ENCODE measurements at places on chromosomes 5 and 9.

DNA sequence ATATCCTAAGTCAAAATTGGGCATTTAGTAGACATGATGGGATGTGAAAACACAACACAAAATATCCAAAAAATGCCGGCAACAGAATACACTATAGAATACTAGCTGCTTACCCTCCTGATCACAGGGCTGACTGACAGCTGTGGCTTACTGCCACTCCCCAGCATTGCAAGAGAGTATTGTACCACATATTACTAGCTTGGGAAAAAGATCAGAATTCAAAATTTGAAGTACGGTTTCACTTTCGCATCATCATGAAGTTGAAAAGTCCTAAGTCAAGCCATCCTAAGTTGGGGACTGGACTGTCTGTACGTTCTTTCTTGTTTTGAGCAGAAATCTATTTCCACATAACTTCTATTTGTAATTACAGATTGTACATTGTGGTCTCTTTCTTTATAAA lies 851.4 kb downstream of the MAT2B start:
- DNase-seq: no peak

DNA sequence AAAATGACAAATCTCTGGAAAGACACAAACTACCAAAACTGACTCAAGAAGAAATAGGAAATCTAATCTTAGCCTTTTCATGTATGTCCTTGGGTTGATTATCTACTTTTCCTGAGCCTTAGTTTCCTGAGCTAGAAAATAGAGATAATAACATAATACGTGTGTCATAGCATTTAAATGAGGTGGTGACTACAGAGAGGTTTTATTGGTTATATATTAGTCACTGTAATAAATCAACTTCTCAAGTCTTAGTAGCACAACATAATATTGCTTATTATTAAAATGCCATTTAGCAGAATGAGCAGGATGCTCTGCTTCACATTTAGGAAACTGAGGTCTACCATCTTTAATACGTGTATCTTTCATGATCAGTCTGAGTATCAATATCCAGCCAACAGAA lies 7.1 kb upstream of the PJA2 start:
- DNase-seq: no peak

GRCh38 chr9:24572406-24572805 lies 26.7 kb upstream of the IZUMO3 start:
- DNase-seq: no peak

DNA sequence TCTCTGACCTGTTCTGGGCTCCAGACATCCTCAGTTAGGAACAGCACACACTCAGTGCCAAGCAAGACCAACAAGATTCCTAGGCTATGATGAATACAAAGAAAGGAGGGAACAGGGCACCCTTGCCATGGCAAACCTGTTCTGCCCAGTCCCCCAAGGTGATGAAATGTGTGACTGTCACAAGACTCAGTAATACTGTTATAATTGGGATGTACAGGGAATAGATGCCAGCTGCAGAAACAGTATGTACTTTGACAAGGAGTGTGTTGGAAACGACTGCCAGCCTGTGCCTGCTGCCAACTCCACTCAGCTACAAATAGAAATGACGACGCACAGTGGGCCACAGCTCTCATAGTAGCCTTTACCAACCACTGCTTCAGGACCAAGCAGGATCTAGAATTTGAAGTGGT lies 453.0 kb downstream of the EFNA5 start:
- no peak for DNase-seq

DNA sequence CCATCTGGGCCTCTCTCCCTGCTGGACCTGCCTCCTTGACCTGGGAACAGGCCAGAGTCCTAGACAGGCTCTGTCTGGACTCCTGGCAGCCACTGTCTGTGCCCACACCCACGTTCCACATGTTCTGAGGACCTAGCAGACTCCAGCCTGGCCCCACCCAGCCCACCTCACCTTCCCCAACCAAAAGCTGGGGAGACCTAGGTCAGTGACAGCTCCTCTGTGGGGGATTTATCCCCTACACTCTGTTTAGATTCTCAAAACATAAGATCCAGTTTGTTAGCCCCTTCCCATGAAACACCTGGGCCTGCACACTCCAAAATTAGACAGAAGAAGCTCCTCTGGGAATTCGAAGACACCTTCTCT lies 59.8 kb upstream of the ADAMTS2 start:
- no peak for DNase-seq

DNA sequence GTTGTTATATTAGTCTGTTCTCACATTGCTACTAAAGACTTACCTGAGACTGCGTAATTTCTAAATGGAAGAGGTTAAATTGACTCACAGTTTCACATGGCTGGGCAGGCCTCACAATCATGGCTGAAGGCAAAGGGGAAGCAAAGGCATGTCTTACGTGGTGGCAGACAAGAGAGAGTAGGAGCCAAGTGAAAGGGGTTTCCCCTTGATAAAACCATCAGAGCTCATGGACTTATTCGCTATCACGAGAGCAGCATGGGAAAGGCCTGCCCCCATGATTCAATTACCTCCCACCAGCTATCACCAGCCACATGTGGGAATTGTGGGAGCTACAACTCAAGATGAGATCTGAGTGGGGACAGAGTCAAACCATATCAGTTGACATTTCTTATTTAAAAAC lies 374.5 kb upstream of the RORB start:
- no peak for DNase-seq

DNA sequence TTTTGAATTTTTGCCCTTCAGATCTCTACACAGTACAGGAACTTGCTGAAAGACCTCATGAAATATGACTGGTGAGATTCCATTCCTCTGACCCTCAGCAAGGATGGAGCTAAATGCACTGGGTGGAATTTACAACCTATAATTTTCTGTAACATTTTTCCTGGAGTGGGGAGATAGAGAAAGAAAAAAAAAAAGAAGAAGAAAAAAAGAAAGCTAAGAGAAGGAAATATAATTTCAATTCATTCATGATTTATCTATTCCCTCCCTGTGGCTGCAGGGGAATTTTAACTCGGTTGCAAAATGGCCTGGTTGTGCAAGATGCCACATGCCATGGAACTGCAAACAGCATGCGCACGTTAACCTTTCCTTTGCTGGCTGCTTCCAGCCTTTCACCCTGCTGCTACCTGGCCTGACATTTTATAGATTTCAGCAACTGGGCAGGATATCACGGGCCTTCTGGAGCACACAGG lies 155.4 kb downstream of the FSTL4 start:
- DNase-seq: no peak

DNA sequence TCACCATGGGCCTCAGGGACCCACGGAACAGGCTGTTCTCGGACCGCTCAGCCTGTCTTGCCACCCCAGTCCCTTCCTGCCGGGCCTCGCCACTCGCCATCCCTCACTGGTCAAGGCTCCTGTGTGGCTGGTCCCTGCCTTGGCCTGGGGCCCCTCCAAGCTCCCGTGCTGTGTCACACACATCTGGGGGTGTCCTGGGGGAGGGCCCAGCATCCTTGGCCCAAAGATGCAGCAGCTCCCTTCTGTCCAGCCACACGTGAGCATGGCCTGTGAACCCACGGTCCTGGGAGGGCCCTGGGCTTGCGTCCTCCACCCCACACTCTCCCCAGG lies 425 bp upstream of the EGFL7 start:
- no peak for DNase-seq

GRCh38 chr9:81445331-81445921 lies 243.9 kb downstream of the TLE1 start:
- no peak for DNase-seq

DNA sequence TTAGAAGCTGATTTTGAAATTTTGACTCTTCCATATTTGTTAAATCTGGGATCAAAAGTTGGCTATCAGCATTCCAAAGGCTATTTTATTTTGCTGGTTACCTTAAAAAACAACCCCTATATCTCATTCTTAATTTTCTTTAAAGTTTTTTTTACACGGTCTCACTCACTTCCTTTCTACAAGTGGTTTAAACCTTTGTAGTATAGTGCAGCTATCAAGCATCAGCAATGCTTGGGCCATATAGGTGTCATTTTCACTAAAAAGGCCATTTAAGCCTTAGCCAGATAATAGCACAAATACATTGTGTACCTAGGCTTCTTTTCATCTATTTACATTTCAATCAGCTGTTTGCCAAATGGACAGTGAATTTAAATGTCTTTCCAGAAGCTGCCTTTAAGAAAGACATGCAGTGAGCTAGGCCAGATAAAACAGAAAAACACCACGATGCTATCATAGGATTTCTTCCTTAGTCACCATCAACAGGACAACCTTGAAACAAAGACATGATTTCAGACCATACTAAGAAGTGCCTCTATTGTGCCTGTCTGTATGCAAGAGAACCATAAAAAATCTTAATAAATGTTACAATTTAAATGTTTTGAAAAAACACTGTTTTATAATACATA lies 104.2 kb downstream of the RAPGEF6 start:
- no peak for DNase-seq

- no peak for DNase-seq
Measured at GRCh38 chr5:140927228-140927573, 1.1 kb downstream of the PCDHAC1 start.

DNA sequence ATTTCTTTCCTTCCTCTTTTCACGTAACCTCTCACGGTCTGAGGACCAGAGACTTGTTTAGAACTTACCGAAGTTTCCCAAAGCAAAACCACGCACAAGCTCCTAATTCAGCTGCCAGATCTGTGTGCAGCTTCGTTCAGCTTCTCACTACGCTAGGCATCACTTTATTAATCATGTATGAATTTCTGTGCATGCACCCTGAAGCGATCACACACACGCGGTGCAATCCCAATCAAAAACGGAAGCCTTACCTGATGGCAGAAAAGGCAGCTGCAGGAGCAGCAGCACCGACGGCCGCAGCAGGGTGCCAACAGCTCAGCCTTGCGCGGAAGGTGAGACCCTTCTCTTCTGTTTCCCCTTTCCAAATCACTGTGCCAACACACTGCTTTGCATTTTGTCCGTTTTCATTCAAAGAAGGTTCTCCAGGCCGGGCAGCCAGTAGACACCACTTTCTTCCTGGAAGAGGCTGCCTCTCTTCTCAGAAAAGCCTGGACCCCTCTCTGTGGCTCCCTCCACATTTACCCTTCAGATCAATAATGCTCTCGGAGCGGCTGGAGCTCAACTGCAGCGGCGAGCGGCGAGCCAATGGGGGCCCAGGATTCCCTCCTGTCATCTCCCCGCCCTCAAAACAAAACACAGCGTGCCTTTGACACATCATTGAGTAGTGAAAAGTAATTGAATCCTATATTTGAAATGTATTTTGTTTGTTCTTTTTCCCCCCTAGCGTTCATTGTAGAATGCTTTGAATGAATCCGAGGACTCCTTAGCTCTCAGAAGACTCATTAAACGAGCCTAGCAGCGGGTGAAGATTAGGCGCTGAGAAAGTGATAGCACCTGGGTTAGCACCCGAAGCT lies at the start of gene CDH12:
TSS of gene CDH12 (minus strand) at position 538 of the 854 bp plus-strand sequence.
- DNase-seq: no peak

DNA sequence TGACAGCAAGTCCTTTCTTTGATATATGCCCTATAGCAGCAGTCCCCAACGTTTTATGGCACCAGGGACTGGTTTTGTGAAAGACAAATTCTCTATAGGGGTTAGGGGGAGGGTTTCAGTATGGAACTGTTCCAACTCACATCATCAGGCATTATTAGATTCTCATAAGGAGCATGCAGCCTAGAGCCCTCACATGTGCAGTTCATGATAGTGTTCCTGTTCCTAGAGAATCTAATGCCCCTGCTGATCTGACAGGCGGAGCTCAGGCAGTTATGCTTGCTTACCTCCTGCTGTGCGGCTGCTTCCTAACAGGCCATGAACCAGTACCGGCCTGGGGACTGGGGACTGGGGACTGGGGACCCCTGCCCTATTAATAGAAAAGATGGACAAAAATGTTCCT lies 2.7 kb upstream of the RAPGEF6 start:
- no peak for DNase-seq

GRCh38 chr9:23672151-23672550 lies 153.9 kb downstream of the ELAVL2 start:
- DNase-seq: no peak

DNA sequence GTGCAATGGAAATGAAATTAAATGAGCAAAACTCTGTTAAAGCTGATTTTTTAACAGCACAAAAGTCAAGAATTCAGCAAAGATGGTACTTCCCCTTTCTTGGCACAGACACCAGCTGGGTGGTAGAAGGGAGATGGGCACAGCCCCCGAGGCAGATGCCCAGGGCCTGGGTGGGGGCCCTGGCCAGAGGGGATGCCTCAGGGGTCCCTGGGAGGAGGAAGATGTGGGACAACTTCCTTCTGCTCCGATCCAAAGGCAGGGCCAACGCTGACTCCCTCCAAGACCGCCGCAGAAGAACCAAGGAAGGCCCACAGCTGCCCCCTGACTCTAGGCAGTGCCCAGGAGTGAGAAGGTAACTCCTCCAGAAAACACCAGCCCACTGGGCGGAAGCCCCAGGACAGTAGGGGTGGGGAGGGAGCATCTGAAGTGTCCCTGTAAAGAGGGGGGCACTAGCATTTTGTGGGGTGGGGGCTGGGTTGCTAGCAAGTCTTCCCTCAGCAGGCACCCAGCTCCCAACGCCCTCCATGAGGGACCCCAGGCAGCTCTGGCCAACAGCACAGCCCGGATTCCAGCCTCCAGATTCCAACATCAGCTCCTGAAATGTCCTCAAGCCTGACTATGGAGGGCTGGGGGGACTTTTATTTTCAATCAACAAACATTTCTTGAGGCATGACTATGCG lies 4.9 kb downstream of the NACC2 start:
- DNase-seq: no peak

DNA sequence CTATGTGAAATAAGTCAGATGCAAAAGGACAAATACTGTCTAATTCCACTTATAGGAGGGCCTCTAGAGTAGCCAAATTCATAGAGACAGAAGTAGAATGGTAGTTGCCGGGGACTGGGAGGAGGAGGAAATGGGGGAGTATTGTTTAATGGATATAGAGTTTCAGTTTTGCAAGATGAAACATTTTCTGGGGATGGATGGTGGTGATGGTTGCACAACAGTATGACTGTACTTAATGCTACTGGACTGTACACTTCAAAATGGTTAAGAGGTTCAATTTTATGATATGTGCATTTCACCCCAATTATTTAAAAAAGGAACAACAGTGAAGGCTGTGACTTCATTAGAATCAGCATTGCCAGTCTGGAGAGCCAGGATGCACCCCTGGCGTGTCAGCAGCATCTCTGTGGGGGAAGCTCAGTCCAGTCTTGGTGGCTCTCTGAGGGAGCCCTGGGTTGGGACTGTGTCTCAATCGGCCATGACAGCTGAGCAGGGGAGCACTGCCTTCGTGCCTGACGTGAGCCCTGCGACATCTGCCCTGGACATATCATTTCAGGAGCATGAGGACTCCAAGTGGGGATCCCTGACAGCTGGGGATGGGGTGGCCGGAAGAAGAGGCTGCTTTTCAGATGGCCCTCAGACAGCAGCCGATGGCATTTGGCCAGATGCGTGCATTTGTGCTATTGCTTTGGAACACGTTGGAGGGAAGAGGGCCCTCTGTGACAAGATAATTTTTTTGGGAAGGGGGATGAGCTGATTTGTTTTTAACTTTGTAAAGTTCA lies 130.8 kb upstream of the STC2 start:
- DNase-seq: no peak

- DNase-seq: no peak
Measured at GRCh38 chr5:151745071-151745705, 13.2 kb downstream of the ATOX1 start.

- DNase-seq: no peak
Measured at GRCh38 chr5:141003031-141003430, 36.8 kb downstream of the PCDHAC2 start.

Measured in GM19239 (cell line).